Naive B cell (primary cell): ENCODE measurements at places on chromosomes 2 and 18.
A peak's percentile ranks its signal among the peaks of the same experiment; 100 is the strongest.

GRCh38 chr2:118851650-118852049, 4.2 kb upstream of the EN1 start:
- peaks cover 19% of the 10 kb centered on the region for H3K36me3 ChIP-seq
- H3K27me3 ChIP-seq = peaks cover 88% of the 10 kb centered on the region
- peak overlapping the region; percentile 30 for H3K27ac ChIP-seq

GRCh38 chr2:222034058-222034457, 264.7 kb downstream of the PAX3 start:
- H3K27ac ChIP-seq = no peak overlapping the region
- no peaks in the 10 kb centered on the region for H3K27me3 ChIP-seq
- H3K4me1 ChIP-seq = no peaks in the 10 kb centered on the region
- DNase-seq = no peak
- no peak overlapping the region for H3K4me3 ChIP-seq
- H3K36me3 ChIP-seq = no peaks in the 10 kb centered on the region

GRCh38 chr2:88658326-88658725, 31.1 kb upstream of the EIF2AK3 start:
- no peaks in the 10 kb centered on the region for H3K27me3 ChIP-seq
- no peaks in the 10 kb centered on the region for H3K4me1 ChIP-seq
- H3K4me3 ChIP-seq = no peak overlapping the region
- no peak overlapping the region for H3K27ac ChIP-seq
- no peak for DNase-seq
- no peaks in the 10 kb centered on the region for H3K36me3 ChIP-seq

- H3K36me3 ChIP-seq = peaks cover 6% of the 10 kb centered on the region
- peaks cover 6% of the 10 kb centered on the region for H3K4me1 ChIP-seq
- peak overlapping the region; percentile 41 for H3K4me3 ChIP-seq
- DNase-seq = no peak
Measured at GRCh38 chr2:42045848-42046748, 1.7 kb upstream of the PKDCC start.

DNA sequence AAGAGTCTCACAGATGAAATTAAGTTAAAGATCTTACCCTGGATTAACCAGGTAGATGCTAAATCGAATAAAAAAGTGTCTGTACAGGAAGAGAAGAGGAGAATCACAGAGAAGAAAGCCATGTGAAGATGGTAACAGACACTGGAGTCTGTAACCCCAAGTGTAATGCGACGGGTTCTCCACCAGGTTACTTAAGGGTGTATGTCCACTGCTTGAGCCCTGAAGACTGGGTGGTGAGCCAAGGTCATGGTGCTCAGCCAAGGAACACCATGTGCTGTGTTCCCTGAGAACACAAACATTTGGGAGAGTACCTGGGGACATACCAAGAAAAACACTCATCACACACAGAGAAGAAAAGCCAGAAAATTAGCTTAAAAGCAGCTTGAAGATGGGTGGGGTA, 8.2 kb upstream of the ACADL start:
- no peak for DNase-seq
- H3K27ac ChIP-seq = no peak overlapping the region
- H3K4me1 ChIP-seq = no peaks in the 10 kb centered on the region
- no peaks in the 10 kb centered on the region for H3K36me3 ChIP-seq
- H3K4me3 ChIP-seq = no peak overlapping the region
- peaks cover 27% of the 10 kb centered on the region for H3K27me3 ChIP-seq

GRCh38 chr2:165743442-165743841, 50.6 kb downstream of the GALNT3 start:
- peaks cover 12% of the 10 kb centered on the region for H3K36me3 ChIP-seq
- peak; percentile 64 for DNase-seq
- H3K27ac ChIP-seq = peak overlapping the region; percentile 46
- H3K27me3 ChIP-seq = no peaks in the 10 kb centered on the region
- no peak overlapping the region for H3K4me3 ChIP-seq
- peaks cover 20% of the 10 kb centered on the region for H3K4me1 ChIP-seq

GRCh38 chr2:170681311-170681710, 33.8 kb upstream of the SP5 start:
- H3K4me3 ChIP-seq = no peak overlapping the region
- peaks cover 17% of the 10 kb centered on the region for H3K27me3 ChIP-seq
- no peak overlapping the region for H3K27ac ChIP-seq
- no peaks in the 10 kb centered on the region for H3K36me3 ChIP-seq
- no peaks in the 10 kb centered on the region for H3K4me1 ChIP-seq
- no peak for DNase-seq

GRCh38 chr18:74819433-74820059, 221.9 kb downstream of the ZNF407 start:
- DNase-seq = no peak
- H3K4me1 ChIP-seq = no peaks in the 10 kb centered on the region
- peaks cover 15% of the 10 kb centered on the region for H3K36me3 ChIP-seq
- no peaks in the 10 kb centered on the region for H3K27me3 ChIP-seq
- no peak overlapping the region for H3K27ac ChIP-seq

DNA sequence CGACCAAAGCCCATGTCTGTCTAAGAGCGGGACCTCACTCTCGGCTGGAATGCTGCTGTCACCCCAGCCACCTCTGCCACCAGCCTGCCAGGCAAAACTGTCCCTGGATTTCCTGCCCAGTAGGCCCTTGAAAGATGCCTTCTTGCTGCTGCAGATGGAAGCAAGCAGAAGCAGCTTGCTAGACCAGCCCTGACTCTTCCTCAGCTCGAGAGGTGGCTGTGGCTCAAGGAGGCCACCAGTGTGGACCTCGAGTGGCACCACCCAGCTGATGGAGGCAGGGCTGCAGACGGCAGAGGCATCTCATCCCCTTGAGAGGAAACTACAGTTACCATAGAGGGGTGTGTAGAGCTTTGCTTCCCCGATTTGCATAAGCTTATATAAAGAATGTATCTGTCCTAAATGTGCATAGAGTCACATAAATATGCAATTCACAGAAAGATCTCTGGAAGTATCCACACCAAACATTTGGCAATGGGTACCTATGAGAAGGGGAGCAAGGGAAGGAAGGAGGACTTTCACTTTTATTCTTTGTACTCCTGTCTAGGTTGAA, 20.6 kb downstream of the ADCY3 start:
- H3K27ac ChIP-seq = no peak overlapping the region
- H3K36me3 ChIP-seq = peaks cover 16% of the 10 kb centered on the region
- no peak overlapping the region for H3K4me3 ChIP-seq
- no peaks in the 10 kb centered on the region for H3K4me1 ChIP-seq
- DNase-seq = no peak

DNA sequence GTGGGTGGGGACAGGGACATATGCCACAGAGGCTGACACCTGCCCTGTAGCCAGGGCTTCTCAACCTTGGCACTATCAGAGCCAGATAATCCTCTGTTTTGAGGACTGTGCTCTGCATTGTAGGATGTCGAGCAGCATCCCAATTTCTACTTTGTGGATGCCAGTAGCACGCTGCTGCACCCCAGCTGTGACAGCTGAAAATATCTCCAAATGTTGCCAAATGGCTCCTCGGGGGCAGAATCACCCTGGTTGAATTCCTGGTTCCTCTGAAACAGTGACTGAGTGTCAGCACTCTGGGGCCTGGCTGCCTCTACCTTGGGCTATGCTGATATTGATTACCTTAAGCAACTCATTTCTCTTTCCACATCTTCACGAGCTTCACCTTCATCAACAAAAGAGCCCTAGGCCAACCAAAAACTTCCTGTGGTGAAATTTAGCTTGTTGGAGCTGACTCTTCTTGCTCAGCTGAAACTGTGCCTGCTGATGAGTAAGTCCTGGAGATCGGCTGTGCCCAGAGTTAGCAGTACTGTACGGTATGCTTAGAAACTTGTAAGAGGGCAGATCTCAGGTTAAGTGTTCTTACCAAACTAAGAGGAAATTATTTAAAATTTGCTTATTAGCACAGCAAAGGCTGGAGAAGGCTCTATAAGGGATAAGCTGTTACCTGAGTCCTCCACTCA, 138.1 kb downstream of the SEPTIN10 start:
- H3K4me3 ChIP-seq = no peak overlapping the region
- no peaks in the 10 kb centered on the region for H3K36me3 ChIP-seq
- peaks cover 20% of the 10 kb centered on the region for H3K4me1 ChIP-seq
- DNase-seq = no peak
- H3K27ac ChIP-seq = no peak overlapping the region

DNA sequence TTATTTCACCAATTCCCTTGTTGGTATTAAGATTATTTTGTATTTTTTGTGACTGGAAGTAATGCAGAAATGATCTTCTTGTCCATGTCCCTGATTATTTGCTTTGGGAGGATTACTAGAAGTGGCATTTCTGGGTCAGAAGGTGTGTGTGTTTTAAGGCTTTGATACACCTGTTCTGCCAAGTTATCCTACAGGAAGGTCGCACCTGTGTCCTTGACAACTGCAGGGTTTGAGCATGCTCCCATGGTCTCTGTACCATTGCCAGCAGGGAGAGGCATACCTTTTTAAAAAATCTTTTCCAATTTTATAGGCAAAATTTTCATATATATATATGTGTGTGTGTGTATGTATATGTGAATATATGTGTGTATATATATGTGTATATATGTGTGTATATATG, 29.7 kb downstream of the KDM3A start:
- no peak overlapping the region for H3K4me3 ChIP-seq
- H3K4me1 ChIP-seq = no peaks in the 10 kb centered on the region
- no peak overlapping the region for H3K27ac ChIP-seq
- H3K27me3 ChIP-seq = no peaks in the 10 kb centered on the region

- DNase-seq = no peak
- no peaks in the 10 kb centered on the region for H3K4me1 ChIP-seq
- H3K4me3 ChIP-seq = no peak overlapping the region
- no peaks in the 10 kb centered on the region for H3K36me3 ChIP-seq
- H3K27ac ChIP-seq = no peak overlapping the region
Measured at GRCh38 chr2:229429589-229429988, 158.5 kb upstream of the PID1 start.

DNA sequence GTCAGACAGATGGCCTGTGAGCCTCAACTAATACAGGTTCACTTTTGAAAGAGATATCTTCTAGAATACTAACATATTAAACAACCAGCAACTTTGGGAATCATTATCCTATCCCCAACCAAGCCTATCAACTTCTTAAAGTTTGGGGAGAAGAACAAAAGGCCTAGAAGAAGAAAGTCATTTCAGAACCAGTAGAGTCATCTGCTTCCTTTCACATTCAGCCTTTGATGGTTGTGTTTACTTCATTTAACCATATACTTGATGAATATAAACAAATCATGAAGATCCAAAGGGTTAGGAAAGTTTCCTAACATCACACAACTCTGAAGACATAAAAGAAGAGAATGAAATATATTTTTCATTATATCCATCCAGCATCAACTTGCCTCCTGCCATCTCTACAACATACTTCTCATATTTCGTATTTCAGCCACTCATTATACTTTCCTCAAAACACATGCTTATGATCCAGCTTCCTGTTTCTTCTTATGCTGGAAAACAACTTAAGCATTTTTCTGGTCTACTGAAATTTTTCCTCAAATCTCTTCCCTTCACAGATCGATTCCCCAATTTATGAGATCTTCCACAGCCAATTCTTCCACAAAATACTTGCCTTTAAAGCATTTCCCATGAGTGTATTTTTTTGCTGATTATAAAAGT, 114.3 kb downstream of the CACNB4 start:
- no peak overlapping the region for H3K4me3 ChIP-seq
- H3K27ac ChIP-seq = no peak overlapping the region
- H3K27me3 ChIP-seq = peaks cover 5% of the 10 kb centered on the region
- no peaks in the 10 kb centered on the region for H3K36me3 ChIP-seq
- no peak for DNase-seq
- no peaks in the 10 kb centered on the region for H3K4me1 ChIP-seq

GRCh38 chr2:217911283-217912097, 91.3 kb downstream of the TNS1 start:
- no peak for DNase-seq
- no peak overlapping the region for H3K27ac ChIP-seq
- H3K4me3 ChIP-seq = no peak overlapping the region
- no peaks in the 10 kb centered on the region for H3K36me3 ChIP-seq
- H3K4me1 ChIP-seq = peaks cover 2% of the 10 kb centered on the region

DNA sequence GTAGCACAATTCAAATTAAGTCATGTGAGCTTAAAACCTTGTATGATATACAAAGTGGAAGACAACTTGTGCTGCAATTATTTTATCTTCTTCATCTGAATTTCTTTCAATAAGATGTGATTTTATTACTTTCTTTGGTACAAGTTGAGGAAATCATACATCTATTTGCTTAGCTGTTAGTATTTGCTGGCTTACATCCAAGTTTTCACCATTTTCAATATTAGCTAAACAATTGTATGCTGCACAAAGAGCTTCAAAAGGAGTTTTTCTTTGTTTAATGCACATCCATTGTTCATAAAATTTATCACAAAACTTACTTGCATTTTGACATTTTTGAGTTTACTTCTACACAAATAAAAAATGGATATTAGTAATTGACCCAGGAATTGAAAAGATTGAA, 40.9 kb downstream of the SCN9A start:
- H3K36me3 ChIP-seq = no peaks in the 10 kb centered on the region
- H3K4me1 ChIP-seq = no peaks in the 10 kb centered on the region
- no peaks in the 10 kb centered on the region for H3K27me3 ChIP-seq
- no peak for DNase-seq

GRCh38 chr2:233764264-233764663, 4.2 kb downstream of the UGT1A1 start:
- H3K36me3 ChIP-seq = no peaks in the 10 kb centered on the region
- peaks cover 53% of the 10 kb centered on the region for H3K27me3 ChIP-seq
- no peak overlapping the region for H3K27ac ChIP-seq
- H3K4me1 ChIP-seq = no peaks in the 10 kb centered on the region
- DNase-seq = no peak
- H3K4me3 ChIP-seq = no peak overlapping the region

GRCh38 chr2:232390661-232391060, 12.1 kb downstream of the ALPP start:
- no peak for DNase-seq
- no peak overlapping the region for H3K4me3 ChIP-seq
- no peaks in the 10 kb centered on the region for H3K36me3 ChIP-seq
- H3K4me1 ChIP-seq = peaks cover 4% of the 10 kb centered on the region
- H3K27ac ChIP-seq = no peak overlapping the region

DNA sequence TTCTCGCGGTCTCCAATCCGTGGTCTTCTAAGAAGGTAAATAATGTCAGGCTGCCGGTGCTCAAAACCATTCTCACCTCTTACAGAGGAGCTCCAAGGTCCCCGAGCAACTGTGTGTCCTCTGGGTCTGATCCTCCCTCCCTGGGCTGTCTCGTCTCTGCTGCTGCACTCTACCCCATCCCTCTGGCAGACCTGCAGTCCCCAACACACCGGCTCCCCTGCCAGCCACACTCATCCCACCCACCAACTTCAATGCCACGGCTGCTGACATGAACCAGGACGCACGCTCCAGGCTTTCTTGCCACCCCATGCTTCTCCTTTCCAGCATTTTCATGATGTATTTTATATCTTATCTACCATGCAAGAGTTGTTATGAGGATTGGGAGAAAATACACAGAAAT, 559.5 kb upstream of the SALL3 start:
- no peak for DNase-seq
- H3K27ac ChIP-seq = no peak overlapping the region
- no peaks in the 10 kb centered on the region for H3K4me1 ChIP-seq
- H3K4me3 ChIP-seq = peak overlapping the region; percentile 6

GRCh38 chr2:168478206-168478605, 22.1 kb downstream of the CERS6 start:
- no peaks in the 10 kb centered on the region for H3K36me3 ChIP-seq
- DNase-seq = no peak
- H3K27ac ChIP-seq = no peak overlapping the region
- H3K4me3 ChIP-seq = no peak overlapping the region
- H3K4me1 ChIP-seq = peaks cover 16% of the 10 kb centered on the region
